ENCODE measurements at places on chromosomes 13 and 19. TPM values are rescaled to one million over a fixed set of nuclear protein-coding genes. Genes with fewer than 3 reads are reported as not detected.

The RXFP2 gene
- not detected for total RNA-seq

The CYSLTR2 gene
- total RNA-seq = 0.13 TPM

The GFY gene
- total RNA-seq = not detected

The FFAR2 gene
- total RNA-seq = not detected

The KCNRG gene
- total RNA-seq = not detected

The CNN1 gene
- 11.8 TPM for total RNA-seq

The PLA2G4C gene
- 21.3 TPM for total RNA-seq

The SOX1 gene
- total RNA-seq = not detected

The ZNF541 gene
- total RNA-seq = not detected

The KIRREL2 gene
- 1.0 TPM for total RNA-seq

The MAST1 gene
- 0.88 TPM for total RNA-seq

DNA sequence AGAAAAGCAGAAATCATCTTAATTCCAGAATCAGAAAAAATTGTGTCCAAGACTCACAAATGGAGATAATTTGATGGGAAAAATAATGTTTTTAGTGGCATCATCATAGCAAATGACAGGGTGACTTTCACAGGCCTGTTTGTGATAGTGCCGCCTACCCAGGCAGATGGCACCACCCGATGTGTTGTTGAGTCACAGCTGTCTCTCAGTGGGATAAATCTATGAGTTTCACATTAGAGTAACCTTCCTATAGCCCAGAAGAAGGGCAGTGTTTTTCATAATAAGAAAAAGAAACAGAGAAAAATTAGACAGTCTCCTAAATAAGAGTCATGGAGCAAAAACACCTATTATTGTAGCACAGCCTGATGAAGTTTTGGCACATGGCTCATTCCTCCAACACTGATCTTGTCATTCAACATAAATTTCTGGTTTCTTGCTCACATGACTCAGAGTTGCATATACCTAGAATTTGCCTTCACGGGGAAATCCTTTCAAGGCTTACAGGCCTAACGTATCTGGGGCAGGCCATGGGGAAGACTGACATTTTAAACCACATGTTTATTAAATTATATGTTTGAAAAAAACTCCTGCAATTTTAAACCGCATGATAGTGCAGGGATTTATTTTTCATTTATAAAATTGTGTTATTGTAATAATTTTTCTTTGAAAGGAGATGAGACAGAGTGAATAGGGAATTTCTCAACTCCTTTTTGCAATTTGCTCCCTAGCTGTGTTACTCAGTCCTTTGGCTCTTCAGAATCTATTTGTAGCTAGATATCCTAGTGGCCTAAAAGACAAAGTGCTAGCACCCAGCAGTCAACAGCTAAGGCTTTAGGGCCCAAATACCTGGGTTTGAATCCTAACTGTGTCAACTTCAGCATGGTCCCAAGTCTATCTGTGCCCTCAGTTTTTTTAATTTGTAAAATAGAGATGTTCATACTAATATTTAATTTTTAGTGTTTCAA, 393.7 kb downstream of the NDFIP2 start:
- no peak for DNase-seq

GRCh38 chr19:35223084-35223790, 5.3 kb downstream of the FAM187B start:
- no peak for DNase-seq

- no peak for DNase-seq
Measured at GRCh38 chr13:32726374-32727037, 140.3 kb downstream of the PDS5B start.

DNA sequence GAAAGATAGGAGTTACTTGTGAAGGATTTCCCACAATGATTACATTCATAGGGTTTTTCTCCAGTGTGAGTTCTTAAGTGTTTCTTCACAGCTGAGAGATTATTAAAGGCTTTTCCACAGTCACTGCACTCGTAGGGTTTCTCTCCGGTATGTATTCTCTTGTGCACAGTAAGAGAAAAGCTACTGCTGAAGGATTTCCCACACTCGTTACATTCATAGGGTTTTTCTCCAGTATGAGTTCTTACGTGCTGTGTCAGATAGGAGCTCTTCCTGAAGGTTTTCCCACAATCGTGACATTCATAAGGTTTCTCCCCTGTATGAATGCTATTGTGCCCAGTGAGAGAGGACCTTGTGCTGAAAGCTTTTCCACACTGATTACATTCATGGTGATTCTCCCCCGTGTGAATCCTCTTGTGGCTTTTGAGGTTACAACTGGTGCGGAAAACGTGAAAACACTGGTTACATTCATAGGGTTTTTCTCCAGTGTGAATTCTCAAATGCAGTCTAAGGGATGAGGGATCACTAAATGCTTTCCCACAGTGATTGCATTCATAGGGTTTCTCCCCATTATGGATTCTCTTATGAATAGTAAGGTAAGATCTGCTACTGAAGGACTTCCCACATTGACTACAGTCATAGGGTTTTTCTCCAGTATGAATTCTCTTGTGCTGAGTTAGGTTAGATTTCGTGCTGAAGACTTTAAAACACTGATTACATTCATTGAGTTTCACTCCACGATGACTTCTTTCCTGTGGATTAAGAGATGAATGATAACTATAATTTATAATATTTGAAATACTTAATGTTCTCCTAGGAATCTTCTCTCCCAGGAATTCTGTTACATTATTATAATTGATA, 20.6 kb downstream of the ZNF558 start:
- no peak for DNase-seq

- no peak for DNase-seq
Measured at GRCh38 chr19:30407068-30407709, 35.0 kb downstream of the ZNF536 start.

- no peak for DNase-seq
Measured at GRCh38 chr13:64553411-64554129, 2676.6 kb downstream of the PCDH9 start.

DNA sequence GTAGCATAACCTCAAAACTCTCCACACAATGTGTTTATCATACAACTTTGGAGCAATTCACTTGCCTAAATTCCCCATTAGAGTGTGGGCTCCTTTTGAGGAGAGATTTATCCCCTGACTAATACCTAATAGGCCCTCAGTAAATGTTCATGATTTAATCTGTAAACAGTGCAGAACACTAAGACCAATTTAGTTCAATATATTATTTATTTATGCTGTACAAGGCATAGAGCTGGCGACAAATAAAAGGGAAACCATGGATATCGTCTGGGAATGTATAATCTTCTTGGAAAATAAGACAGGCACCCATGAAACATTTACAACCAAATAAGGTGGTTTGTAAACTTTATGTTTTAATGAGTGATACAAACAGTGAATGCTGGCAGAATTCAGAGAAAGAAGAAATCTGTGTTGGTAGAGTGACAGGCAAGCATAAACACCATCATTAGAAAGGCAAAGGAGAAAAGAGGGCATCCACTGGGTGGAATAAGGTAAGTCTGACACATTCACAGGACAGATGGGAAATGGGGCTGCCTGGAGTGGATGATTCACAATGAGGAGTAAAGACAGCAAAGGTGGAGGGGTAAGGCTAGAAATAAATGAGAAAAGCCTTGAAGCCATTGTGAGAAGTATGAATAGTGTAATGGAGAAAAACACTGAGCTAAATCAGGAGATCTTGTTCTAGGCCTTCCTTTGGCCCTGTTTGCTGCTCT, 106.1 kb upstream of the MIR17HG start:
- no peak for DNase-seq

DNA sequence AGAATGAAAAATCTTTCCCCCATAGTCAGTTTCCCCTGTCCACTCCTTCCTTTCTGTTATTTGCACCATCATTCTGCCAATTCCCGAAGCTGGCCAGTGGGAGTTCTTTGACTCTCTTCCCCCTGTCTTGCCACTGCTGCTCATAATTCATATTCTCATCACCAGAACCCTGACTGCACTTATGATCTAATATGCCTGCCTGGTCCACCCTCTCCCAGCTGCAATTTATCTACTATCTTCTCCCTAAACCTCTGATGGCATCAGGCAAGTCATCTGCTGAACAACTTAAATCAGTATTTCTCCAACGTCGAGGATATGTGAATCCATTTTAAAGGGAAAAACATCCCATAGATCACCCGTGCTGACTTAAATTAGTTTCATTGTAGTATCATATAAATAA, 458.0 kb upstream of the GPC6 start:
- no peak for DNase-seq

- no peak for DNase-seq
Measured at GRCh38 chr19:55087542-55087901, 11.9 kb downstream of the EPS8L1 start.

- no peak for DNase-seq
Measured at GRCh38 chr19:6413291-6413690, 11.3 kb downstream of the KHSRP start.

DNA sequence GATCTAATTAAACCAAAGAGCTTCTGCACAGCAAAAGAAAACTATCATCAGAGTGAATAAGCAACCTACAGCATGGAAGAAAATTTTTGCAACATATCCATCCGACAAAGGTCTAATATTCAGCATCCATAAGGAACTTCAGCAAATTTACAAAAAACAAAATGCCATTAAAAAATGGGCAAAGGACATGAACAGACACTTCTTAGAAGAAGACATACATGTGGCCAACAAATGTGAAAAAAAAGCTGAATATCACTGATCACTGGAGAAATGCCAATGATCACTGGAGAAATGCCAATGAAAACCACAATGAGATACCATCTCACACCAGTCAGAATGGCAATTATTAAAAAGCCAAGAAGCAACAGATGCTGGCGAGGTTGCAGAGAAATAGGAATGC, 32.5 kb downstream of the ZNF582 start:
- no peak for DNase-seq

DNA sequence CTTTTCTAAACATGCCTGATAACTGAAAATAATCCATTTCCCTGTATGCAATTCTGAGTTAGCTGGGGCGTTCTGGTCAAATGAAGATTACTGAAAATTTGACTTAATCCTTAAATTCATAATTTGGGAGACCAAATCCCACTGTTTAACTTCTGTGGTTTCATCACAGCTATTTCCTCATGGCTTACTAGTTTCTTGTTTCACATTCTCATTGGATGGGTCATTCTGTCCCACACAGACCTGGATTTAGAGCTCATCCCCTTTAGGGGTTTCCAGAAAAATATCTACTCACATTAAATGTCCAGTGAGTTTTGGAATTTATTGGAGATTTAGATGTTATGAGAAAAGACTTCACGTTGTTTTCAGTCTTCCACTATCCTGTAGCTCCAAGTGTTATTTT, 709.3 kb upstream of the KLHL1 start:
- DNase-seq = no peak

DNA sequence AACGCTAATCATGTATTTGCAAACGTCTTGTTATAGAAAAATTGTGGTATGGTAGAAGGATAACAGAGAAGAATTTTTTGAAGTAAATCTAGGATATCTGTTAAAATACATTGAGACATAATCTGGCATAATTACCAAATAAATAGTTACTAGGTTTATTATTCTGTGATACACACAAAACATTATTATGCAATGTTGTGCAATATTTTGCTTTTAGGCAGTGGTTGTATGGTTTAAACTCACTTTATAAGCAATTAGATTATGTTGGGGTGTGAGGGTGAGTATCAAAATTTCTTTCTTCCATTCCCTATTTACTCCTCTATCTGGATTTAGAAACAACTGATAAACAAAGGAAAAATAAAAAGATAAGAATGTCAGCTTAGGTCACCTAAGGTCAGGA, 385.6 kb downstream of the SLITRK6 start:
- no peak for DNase-seq

- DNase-seq = no peak
Measured at GRCh38 chr13:53198736-53199135, 170.1 kb downstream of the OLFM4 start.

DNA sequence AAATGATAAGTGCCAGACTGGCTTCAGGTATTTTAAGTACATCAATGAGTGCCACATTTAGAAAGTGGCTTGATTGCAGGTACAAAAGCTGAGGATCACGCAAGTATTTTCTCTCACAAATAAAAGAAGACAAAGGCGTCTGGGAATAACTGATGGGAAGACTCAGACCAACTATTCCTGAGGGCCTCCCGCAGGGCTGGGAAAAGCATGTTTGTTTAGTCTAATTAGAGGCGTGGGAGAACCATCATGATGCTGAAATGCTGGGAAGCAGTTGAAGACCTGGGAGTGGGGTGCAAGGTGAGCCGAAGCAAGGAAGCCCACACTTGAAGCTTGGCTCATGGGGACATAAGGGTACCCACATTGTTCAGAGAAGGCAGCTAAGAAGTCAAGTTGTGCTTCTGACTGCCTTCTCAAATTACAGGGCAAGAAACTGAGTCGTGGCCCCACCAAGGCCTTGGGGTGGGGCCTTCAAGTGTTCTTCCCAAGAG, 536.0 kb downstream of the MYO16 start:
- DNase-seq = no peak

DNA sequence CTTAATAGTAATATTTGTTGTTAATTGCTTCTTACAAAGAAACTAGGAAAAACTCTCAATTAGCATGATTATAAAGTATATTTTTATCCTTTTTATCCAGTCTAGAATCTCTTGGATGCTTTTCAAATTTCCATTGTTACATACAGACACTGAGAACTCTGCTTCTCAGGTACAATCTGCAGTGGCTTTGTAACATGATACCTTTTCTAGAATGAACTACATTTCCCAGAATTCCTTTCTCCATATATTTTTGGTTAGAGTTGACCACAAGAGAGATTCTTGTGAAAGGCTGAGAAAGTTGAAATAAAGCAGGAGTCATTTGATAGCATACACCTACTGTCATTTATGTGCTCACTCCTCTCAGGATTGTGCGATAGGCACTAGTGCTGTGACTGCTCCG, 148.6 kb downstream of the SLITRK6 start:
- DNase-seq = no peak

DNA sequence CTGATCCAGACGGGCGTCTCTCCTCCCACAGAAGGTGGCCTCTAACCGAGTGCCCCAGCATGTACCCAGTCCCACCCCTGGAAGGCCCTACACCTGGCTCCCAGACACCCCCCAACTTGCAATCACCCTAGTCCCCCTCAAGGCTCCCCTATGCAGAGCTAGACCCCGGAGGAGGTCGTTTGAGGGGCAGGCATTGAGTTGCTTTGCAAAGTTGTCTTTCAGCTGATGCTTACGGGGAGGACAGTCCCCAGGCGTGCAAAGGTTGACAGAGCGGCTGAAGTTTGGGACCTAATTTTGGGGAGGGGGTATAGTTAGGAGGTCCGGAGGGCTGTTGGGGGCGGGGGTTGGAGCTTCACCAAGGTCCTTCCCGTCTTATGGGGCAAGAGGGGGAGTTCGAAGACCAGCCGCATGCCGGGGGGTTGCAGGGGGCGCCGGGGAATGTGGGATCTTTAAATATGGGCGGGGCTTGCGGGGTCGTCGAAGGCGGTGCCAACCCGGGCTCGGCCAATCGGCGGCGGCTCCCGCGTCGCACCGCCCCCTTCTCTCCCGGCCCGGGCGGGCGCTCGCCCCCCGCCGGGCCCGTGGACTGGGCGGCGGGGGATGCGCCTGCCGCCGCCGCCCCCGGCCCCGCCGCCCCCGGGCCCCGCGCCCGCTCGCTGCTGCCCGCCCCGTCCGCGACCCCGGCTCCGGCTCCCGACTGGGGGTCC, at the start of gene KCNN1:
Gene KCNN1 (plus strand): TSS at position 558 of the 707 bp plus-strand sequence. CDS start 6,782 bp downstream, outside the sequence.
- DNase-seq = no peak

DNA sequence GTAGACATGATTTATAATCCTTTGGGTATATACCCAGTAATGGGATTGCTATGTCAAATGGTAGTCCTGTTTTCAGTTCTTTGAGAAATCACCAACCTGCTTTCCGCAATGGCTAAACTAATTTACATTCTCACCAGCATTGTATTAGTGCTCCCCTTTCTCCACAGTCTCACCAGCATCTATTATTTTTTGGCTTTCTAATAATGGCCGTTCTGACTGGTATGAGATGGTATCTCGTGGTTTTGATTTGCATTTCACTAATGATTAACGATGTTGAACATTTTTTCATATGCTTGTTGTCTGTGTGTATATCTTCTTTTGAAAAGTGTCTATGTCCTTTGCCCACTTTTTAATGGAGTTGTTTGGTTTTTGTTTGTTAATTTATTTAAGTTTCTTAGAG, 165.1 kb downstream of the PDS5B start:
- DNase-seq = no peak
